ENCODE measurements at places on chromosomes 12 and 14.

- no peak for DNase-seq
Measured at GRCh38 chr12:114285554-114285953, 120.4 kb downstream of the TBX5 start.

DNA sequence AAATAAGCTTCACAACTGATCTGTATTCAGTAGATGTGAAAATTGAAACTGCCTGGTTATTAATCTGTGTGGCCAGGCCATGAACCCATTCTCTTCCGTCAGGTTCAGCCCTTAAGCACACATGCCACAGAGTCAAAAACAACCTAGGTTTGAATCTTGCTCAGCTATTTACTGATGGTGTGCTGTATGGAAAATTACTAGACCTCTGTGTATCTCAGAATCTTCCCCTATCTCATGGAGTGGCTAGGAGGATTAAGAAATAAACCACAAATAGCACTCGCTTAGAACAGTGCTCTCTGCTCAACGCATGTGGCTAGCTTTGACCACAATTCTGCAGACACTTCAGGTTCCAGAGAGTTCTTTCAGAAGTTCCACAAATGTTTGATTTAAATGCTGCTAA lies 240.7 kb upstream of the PLEKHG7 start:
- no peak for DNase-seq

- no peak for DNase-seq
Measured at GRCh38 chr12:58654021-58654420, 266.3 kb downstream of the LRIG3 start.

- no peak for DNase-seq
Measured at GRCh38 chr12:116093915-116094314, 183.6 kb downstream of the MED13L start.

GRCh38 chr12:105980533-105980932 lies 158.2 kb downstream of the NUAK1 start:
- DNase-seq = no peak

- no peak for DNase-seq
Measured at GRCh38 chr12:16027002-16027401, 115.9 kb downstream of the DERA start.

DNA sequence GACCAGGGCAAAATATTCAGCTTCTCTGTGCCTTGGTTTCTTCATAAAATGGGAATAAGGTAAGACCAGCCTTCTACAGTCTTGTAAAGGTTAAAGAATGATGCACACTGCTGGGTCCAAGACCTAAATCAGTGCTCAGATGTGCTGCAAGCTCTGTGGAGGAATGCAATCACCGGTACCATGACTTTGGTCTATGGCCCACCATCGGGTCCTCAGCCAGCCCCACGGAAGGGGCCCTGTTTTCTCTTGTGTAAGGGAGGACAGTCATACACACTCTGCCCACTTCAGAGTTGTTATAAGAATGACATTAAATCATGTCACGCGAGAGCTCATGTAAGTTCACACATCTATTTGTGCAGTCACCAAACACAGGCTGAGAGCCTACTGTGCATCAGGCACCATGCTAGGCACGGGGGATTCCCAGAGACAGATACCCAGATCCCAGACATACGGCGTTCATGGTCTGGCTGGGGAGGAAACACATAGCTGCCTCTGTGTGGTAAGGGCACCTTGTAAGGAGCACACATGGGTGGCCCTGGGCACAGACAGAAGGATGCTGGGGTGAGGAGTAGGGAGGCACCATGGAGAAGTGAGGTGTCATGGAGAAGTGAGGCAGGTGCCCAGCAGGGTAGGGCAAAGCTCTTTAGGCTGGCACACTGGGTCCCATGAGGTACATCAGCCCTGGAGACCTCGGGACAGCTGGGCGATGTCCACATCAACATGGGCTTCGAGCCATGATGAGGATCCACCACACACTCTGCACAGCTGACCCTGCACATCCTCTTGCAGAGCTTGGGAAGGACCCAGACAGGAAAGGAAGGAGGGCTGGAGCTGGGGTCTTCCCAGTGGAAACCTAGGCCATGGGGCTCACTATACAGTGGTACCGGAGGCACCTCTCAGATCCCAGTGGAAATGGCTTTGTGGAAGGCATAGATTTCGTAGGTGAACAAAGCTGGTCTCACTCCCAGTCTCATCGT lies 190.4 kb upstream of the DIO3 start:
- no peak for DNase-seq

All from NCI-H1436 (cell line).